ENCODE measurements at places on chromosomes 11 and 22. TPM values are rescaled to one million over a fixed set of nuclear protein-coding genes. Genes with fewer than 3 reads are reported as not detected.

GRCh38 chr22:50030297-50031188 lies 18.0 kb upstream of the IL17REL start:
- H3K4me3 ChIP-seq, result no peak overlapping the region
- no peaks in the 10 kb centered on the region for H3K4me1 ChIP-seq
- DNase-seq, result peak; percentile 54

DNA sequence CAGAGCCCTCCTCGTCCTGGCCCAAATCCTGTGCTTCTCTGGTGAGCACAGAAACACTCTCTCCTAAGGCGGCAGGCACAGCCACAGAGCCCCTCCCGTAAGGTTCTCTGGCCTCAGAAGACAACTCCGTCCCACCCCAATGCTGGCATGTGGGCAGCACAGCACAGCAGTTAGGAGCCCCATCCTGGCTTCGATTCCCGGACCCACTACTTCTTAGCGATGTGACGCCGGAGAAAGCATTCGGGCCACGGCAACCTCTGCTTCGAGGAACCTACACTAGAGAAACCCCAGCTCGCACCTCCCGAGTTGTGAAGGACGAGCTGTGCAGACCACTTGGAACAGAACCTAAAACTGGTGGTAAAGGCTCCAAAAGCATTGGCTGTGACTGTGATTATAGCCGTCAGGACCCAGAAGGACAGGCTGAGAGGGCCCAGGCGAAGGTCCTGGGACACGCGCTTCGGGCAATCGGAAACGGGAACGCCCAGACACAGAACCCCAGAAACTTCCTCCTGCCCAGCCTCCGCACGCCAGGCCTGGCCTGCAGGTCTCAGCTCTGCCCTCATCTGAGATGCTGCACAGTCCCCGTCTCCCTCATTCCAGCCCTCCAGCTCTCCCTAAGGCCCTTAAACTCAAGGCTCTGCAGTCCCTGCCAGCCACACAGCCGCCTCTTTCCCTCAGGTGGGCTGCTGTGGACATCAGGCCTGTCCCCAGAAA lies 26.6 kb downstream of the IGSF9B start:
- H3K36me3 ChIP-seq, result peaks cover 5% of the 10 kb centered on the region
- H3K4me1 ChIP-seq, result no peaks in the 10 kb centered on the region
- no peak for DNase-seq
- H3K4me3 ChIP-seq, result no peak overlapping the region

GRCh38 chr11:31355131-31355530 lies 14.4 kb downstream of the DCDC1 start:
- DNase-seq, result no peak
- H3K27me3 ChIP-seq, result no peaks in the 10 kb centered on the region
- H3K27ac ChIP-seq, result no peak overlapping the region
- H3K4me3 ChIP-seq, result no peak overlapping the region
- H3K36me3 ChIP-seq, result no peaks in the 10 kb centered on the region
- no peaks in the 10 kb centered on the region for H3K4me1 ChIP-seq

DNA sequence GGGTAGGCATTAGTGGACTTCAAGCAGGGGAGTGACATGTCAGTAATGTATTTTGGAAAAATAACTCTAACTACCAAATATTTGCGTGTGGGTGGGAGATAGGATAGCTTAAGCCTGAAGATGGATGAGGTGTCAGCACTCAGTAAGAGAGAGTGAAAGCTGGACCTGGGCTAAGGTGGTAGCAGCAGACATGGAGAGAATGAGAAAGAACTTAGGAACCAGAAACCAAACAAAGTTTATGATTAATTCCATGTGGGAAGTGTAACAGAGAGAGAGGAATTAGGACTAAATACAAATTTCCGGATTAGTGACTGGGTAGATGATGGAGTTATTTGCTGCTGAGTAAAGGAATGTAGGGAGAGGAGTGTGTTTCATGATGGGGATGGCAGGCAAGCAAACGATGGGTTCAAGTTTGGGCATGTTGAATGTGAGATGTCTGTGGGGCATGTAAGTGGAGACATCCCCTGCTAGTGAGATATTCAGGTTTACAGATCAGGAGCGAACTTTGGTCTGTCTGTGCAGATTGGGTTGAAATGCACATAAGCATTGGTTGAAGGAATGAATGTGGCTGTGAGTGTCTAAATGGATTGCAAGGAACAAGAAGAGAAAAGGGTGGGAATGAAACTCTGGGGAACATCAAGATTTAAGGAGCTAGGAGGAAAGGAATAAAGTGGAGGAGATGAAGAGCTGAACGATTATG lies 185.6 kb upstream of the MTMR2 start:
- H3K4me3 ChIP-seq, result no peak overlapping the region
- H3K4me1 ChIP-seq, result peaks cover 9% of the 10 kb centered on the region
- DNase-seq, result peak; percentile 25
- H3K36me3 ChIP-seq, result no peaks in the 10 kb centered on the region

DNA sequence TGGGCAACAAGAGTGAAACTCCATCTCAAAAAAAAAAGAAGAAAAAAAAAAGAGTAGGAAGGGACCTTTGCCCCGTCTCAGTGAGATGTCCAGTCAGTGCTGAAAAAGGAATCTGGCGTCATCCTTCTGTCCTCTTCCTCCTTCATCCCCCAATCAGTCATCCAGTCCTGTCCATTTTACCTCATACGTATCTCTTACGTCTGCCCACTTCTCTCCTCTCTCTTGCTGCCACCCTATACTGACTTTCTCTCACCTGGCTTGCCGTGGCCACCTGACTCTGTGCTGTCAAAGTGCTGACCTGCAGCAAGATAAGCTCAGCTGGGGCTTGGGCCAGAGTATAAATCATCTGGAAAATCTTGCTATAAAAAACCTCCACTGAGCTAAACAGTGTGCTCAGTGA lies 13.6 kb downstream of the SEPTIN3 start:
- H3K4me1 ChIP-seq, result peaks cover 3% of the 10 kb centered on the region
- peak; percentile 59 for DNase-seq
- no peak overlapping the region for H3K4me3 ChIP-seq
- H3K27me3 ChIP-seq, result peaks cover 12% of the 10 kb centered on the region

DNA sequence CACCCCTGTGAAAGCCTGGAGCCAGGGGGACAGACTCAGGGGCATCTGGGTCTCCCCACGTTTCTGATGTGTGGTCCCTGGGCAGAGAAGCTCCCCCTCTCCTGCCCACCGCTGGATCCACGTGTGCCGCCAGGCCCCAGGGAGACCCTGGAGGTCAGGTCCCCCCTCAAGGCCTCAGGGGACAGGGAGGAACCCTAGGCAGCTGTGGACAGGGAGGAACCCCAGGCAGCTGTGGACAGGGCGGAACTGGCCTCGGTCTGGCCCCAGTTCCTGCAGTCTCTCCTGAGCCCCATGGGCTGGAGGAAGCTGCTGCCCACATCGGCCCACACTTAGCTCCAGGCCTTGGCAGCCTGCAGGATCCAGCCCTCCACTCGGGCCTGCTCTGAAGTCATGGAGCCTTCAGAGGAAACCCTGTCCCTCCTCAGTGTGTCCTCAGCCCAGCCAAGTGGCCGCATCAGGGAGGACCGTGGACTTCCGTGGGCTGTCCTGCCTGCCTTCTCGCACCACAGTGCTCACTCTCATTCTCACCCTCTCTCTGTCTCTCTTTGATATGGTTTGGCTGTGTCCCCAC lies 127.7 kb downstream of the BRD1 start:
- H3K4me3 ChIP-seq, result no peak overlapping the region
- no peak for DNase-seq
- H3K36me3 ChIP-seq, result no peaks in the 10 kb centered on the region
- peaks cover 17% of the 10 kb centered on the region for H3K27me3 ChIP-seq
- H3K4me1 ChIP-seq, result no peaks in the 10 kb centered on the region

DNA sequence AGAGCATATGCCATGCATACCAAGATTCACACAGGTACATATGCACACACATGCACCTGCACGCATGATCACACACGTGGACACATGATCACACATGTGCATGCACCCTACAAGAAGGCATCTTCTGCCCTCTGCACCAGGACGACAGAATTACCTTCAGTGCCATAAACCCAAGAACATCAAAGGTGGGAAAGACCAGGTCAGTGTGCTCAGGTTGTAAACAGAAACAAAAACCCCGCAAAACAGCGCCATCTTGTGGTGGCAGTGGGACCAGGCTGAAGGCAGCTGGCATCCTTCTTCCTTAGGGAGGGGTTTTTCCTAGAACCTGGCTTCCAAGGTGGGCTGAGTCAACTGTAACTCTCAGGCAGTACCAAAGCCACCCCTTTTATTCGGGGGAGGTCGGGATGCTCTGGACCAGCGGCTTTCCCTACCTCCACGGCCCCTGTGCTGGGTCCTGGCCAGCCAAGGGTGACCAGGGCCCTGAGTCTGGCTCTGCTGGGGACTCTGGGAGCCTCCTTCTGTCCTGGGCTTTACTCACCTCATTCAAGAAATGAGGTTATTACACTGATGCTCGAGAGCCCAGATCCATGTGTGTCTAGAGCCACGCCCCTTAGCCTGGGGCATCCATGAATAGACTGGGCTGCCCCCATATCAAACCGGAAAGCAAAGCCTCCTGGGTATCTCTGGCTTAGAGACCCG lies 69.4 kb upstream of the FGF3 start:
- H3K36me3 ChIP-seq, result no peaks in the 10 kb centered on the region
- peaks cover 33% of the 10 kb centered on the region for H3K4me1 ChIP-seq
- H3K4me3 ChIP-seq, result no peak overlapping the region
- no peak overlapping the region for H3K27ac ChIP-seq
- DNase-seq, result peak; percentile 79
- no peaks in the 10 kb centered on the region for H3K27me3 ChIP-seq

DNA sequence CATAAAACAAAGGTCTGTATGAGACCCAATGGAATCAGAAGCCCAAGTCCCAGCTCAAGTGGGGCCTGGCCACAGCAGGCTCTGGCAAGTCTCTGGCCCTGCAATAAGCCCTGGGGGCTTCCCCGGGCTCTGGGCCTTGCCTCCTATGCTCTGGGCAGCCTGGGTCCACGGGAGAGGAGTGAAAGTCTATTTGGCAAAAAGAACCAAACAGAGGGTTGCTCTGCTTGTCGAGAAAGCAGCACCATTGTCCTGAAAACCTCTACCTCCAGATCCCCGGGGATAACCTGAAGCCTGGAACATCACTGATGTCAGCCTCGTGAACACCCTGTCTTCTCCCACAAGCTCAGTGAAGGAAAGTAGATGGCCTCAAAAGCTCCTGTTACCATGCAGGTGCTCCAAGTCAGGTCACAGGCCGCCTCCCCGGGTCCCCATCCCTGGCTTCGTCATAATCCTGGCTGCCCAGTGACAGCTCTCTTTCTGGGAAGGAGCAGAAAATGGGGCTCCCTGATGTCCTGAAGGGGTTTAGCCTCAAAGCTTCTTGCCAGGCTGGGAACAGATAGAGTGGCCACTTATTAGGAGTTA lies 46.1 kb upstream of the ETS1 start:
- H3K27ac ChIP-seq, result no peak overlapping the region
- no peaks in the 10 kb centered on the region for H3K4me1 ChIP-seq
- H3K4me3 ChIP-seq, result no peak overlapping the region
- no peak for DNase-seq

DNA sequence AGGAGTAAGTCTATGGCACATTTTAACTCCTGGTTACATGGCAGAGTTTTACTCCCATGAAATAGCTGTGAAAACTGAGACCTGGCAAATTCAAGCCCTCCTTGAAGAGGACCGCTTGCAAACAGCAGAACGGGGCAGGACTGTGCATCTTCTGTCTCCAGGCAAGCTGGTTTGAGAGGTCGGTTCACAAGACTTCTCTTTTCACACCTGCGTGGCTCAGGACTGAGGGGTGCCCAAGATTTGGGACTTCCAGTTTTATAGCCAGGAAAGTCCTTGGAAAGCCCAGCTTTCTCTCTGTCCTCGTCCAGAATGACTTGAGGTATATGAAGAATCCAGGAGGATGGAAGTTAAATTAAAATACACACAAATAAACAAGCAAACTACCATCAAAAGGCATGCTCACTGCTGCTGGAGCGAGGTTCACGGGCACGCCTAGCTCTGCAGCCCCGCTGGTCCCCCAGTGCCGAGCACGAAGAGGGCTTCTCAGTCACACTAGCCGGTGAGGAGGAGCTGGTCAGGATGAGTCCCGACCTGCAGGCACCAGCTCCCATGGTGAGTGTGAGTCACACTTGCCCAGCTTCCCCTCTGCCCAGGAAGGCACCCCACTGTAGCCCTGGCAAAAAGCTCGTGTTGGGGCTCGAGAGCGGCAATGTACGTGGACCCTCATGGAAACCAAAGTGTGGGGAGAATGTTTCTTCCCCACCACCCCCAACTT lies 1382.4 kb downstream of the BRD1 start:
- H3K36me3 ChIP-seq, result no peaks in the 10 kb centered on the region
- H3K4me3 ChIP-seq, result no peak overlapping the region
- DNase-seq, result no peak
- H3K4me1 ChIP-seq, result no peaks in the 10 kb centered on the region
- H3K27me3 ChIP-seq, result peaks cover 4% of the 10 kb centered on the region

The CHADL gene
- 2.4 TPM for polyA plus RNA-seq

The TYR gene
- not detected for polyA plus RNA-seq

The PHLDA2 gene
- polyA plus RNA-seq, result 7.3 TPM

The PATE3 gene
- polyA plus RNA-seq, result not detected

The PANX3 gene
- 0.03 TPM for polyA plus RNA-seq

The SLC22A12 gene
- 0.03 TPM for polyA plus RNA-seq

The C11orf21 gene
- polyA plus RNA-seq, result 22.7 TPM

The SCN2B gene
- 1.3 TPM for polyA plus RNA-seq
